ENCODE measurements at places on chromosomes 7 and 10. TPM values are rescaled to one million over a fixed set of nuclear protein-coding genes. Genes with fewer than 3 reads are reported as not detected.

DNA sequence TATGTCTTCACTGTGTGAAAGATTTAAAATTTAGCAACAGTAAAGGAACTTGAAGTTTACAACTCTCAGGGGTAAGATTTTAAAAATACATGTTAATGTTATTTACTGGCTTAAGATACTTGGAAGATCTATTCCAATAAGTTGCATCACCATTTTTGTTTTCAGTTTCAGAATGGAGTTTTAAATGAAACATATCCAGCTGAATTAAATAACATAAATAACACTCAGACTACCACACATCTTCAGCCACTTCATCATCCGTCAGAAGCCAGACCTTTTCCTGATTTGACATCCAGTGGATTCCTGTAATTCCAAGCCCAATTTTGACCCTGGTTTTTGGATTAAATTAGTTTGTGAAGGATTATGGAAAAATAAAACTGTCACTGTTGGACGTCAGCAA, 44.3 kb downstream of the AHR start:
- no peak for DNase-seq

DNA sequence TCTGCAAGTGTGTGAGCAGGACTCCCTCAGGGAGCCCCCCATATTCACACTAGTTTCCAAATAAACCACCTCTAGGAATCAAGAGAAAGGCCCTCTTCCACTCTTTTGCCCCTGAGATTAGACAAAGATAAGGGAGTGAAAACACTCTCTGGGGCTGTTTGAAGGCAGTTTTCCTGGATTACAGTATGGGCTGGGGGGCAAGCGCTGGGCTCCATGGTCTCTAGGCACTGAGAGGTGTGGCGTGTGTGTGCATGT, 1.0 kb downstream of the AQP1 start:
- no peak for DNase-seq

DNA sequence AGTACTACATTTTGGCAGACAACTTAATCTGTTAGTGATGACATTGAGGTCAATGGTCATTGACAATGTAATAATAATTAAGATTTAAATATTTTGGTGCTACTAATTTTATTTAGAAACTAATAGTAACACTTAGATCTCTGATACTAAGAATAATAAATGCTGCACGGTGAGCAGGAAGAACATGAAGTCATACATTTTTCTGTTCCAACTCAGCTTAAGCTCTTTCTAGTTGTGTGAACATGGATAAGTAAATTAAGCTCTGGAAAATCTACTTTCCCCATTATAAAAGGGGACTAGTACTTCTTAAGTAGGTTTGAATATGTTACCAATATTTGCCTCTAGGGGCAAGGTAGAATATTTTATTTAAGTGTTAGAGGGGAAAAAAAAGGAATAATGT, 65.9 kb upstream of the MEOX2 start:
- DNase-seq = no peak

- no peak for DNase-seq
Measured at GRCh38 chr10:129935867-129936152, 28.3 kb downstream of the EBF3 start.

GRCh38 chr7:89695241-89695640, 459.0 kb upstream of the STEAP1 start:
- no peak for DNase-seq

DNA sequence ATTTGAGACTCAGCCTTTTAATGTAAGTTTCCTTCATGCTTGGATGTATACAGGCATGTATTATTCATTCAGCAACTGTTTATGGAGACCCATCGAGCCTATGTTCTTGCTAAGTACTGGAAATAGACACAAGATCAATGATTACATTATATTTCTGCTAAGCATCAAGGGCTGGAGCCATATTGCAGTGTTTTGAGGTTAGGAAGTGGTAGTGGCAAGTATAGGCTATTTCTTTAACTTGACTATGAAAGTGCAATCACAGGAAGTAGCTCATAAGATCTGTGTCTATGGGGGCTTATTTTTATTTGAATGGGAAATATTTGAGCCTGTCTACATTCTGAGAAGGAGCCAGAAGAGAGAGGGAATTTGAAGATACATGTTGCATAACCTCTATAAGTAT, 123.8 kb downstream of the HDAC9 start:
- DNase-seq = no peak

The HHEX gene
- total RNA-seq = 6.8 TPM

The TMEM139 gene
- 0.59 TPM for total RNA-seq

GRCh38 chr7:132740176-132740575, 163.9 kb upstream of the PLXNA4 start:
- DNase-seq = no peak

DNA sequence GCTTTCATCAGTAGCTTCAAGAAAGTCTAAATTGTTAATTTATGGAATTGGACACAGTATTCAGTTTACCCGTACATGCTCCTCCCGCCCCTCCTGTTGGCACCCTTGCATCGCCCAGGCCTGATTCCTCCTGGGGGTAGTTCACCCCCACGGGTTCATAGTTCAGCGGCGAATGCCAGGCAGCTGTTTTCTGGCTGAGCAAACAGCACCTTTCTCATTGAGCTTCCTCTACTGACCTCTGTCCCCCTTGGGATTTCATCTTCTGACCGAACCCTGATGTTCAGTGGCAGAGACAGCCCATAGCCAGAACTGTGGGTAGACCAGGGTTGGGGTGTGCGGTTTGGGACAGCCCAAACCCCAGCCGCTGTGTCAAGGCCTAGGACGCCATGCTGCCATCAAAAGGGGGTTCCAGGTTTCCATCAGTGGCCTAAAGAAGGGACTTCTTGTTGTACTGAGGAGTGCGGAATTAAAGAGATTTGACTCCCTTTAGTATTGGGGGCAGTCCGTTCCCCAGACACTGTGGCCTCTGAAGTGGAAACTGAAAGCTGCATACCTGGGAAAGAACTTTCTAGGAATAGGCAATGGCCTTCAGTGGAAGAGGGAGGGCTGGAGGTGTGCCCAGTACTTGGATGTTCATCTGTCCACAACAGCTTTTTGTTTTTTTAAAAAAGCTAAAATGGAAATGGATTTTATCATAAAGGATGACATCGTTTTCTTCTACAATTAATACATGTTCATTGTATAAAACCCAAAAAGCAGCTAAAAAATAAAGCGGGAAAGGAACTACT, 19.0 kb downstream of the MDH2 start:
- DNase-seq = no peak

DNA sequence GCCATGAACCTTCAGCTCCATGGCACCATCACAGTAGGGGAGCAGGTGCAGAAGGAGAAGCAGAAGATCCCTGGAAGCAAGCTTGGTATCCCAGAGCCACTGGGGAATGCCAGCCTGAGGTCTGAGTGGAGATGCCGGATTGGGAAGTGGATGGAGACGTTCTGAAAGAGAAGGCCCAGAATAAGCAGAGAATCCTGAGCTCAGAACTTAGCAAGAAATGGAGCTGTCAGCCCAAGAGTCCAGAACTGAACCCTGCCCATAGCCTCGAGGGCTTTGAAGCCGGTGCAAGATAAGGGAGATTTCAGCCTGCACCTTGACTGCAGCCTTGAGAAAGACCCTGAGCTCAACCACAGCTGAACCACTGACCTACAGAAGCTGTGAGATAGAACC, 13.9 kb upstream of the GDF10 start:
- DNase-seq = no peak

Measured in spinal cord (tissue), 10 donors.